Stimulated activated memory B cell treated with anti-CD40 and anti-IgM and Interleukin-4, amounts not matched to agents 10 μg/mL and 1 μg/mL and 100 μg/mL, for 72 hours (primary cell): ENCODE measurements at places on chromosomes 16 and 17.

DNA sequence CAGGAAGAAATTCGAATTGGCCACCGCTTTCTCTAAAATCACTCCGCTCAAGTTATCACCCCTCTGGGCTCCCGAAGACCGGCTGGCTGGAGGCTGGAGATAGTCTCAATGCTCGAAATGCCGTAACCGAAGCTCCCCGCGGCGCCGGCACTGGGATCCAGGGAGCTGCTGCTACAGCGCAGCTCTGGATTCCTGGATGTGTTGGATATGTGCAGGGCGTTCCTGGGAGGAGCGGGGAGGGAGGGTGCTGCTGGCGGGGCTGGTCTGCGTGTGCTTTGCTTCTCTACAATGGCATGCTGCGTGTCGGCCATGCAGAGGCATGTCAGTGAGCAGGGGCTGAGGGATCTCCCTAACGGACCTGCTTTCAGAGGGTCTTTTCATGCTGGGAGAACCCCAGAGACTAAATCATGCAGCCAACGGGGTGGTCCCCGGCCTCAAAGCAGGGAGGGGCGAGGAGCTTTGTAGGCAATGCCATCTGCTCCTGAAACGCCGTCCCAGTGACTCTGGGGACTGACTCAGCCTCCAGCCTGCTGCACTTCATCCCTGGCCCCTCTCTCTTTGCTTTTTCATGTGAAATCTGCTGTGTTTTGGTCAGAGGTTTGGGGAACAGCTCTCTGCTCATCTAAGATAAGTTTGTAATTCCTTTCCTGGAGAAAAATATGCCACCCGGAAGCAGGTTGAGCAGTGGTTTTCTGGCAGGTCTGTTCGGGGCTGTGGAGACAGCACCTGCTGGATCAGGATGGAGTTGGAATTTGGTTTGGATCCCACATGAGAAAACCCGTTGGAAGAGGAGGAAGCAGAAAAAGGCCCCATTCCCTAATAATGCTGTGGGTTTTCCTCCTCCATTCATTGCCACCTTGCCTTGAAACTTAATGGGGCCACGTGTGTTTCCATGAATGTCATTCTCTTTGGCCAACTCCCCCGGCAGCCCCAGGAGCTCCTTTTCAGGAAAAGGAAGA lies 311.4 kb downstream of the SEC14L1 start:
- H3K27me3 ChIP-seq: no peaks in the 10 kb centered on the region
- peak overlapping the region; percentile 100 for H3K27ac ChIP-seq
- peaks cover 63% of the 10 kb centered on the region for H3K4me1 ChIP-seq
- H3K4me3 ChIP-seq: peak overlapping the region; percentile 92
- H3K36me3 ChIP-seq: peaks cover 51% of the 10 kb centered on the region

GRCh38 chr16:58582971-58583765 lies 46.5 kb downstream of the CNOT1 start:
- no peak for ATAC-seq
- peaks cover 53% of the 10 kb centered on the region for H3K36me3 ChIP-seq
- H3K4me1 ChIP-seq: no peaks in the 10 kb centered on the region
- no peaks in the 10 kb centered on the region for H3K27me3 ChIP-seq
- H3K4me3 ChIP-seq: no peak overlapping the region
- H3K27ac ChIP-seq: no peak overlapping the region

DNA sequence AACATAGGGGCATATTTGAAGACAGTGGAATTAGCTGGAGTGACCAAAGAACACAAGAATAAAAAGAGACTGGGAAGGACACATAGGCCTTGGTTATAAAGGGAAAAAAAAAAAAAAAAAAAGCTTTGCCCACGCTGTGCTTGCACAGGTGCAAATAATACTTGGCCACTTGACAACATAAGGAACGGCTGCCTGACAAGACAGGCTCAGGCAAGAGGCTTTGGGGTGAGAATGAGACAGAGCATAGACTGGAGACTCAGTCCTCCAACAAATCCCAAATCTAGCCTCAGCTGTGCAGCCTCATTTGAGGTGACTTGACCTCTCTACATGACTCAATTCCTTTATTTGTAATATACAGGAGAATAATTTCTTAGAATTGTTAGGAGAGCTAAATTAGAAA lies 332.8 kb upstream of the DYNLRB2 start:
- no peak overlapping the region for H3K4me3 ChIP-seq
- ATAC-seq: no peak
- H3K27ac ChIP-seq: no peak overlapping the region
- H3K27me3 ChIP-seq: peaks cover 9% of the 10 kb centered on the region
- no peaks in the 10 kb centered on the region for H3K36me3 ChIP-seq

DNA sequence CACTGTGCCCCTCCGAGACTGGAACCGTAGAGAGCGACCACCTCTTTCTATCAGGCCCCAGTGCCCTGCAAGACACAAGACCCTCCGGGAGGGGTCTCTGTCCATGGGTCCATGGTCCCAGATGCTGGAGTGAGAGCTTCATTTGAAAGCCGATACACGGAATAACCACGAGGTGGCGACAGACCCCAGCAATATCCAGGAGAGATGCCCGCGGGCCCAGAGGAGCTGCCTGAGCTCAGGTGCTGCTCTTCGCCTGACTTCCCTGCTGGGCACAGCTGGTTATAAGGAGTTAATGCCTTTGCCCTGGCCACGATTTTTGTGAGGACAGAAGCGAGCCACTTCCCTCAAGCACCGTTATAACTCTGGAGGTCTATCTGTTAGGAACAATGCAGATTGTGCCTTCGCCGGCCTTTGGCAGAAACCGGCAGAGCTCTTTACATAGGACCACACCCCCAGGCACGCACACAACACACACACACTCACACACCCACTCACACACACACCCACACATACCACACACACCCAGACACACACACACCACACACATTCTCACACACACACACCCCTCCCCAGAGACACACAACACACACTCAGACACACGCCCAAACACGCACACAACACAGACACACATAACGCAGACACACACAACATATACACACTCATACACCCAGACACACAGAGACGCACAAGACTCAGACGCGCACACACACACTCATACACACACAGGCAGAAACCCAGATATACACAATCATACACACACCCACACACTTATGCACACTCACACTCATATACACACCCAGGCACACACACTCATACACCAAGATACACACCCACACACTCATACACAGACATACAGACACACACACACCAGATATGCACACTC lies 436.4 kb downstream of the SOX9 start:
- H3K27ac ChIP-seq: no peak overlapping the region
- ATAC-seq: peak; percentile 55
- no peaks in the 10 kb centered on the region for H3K27me3 ChIP-seq

GRCh38 chr16:24357511-24357910 lies 101.4 kb downstream of the CACNG3 start:
- no peaks in the 10 kb centered on the region for H3K4me1 ChIP-seq
- ATAC-seq: no peak
- no peak overlapping the region for H3K4me3 ChIP-seq

GRCh38 chr17:80899402-80900268 lies 92.0 kb upstream of the CHMP6 start:
- peaks cover 64% of the 10 kb centered on the region for H3K36me3 ChIP-seq
- ATAC-seq: no peak
- H3K4me1 ChIP-seq: peaks cover 45% of the 10 kb centered on the region
- no peaks in the 10 kb centered on the region for H3K27me3 ChIP-seq

GRCh38 chr17:27455236-27455913 lies 873 bp upstream of the KSR1 start:
- peak overlapping the region; percentile 74 for H3K4me3 ChIP-seq
- H3K27ac ChIP-seq: peak overlapping the region; percentile 66
- H3K27me3 ChIP-seq: no peaks in the 10 kb centered on the region
- H3K4me1 ChIP-seq: peaks cover 31% of the 10 kb centered on the region
- no peaks in the 10 kb centered on the region for H3K36me3 ChIP-seq
